Activated CD8-positive, alpha-beta memory T cell treated with anti-CD3 and anti-CD28 coated beads, Interleukin-2, amount 50 U/mL, for 48 hours (primary cell): ENCODE measurements at places on chromosomes 6 and 20.
A peak's percentile ranks its signal among the peaks of the same experiment; 100 is the strongest.

DNA sequence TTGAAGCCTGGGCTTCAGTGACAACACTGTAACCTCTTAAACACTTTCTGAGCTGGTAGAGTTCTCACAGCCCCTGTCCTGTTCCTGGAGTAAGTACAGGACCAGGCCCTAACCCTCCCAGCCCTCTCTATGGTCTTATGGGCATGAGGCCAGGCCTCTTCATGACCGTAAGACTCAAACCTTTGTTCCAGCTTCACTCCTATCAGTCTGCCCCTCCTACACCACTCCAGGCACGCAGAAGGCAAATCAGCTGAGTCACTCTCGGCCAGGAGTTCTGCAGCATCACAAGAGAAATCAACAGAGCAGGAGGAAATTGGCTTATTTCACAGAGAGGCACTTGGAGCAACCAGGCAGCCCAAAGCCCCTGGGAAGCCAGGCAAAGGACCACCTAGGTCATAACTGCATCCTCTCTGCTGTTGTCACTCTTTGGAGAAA is 25.3 kb upstream of the CHD6 start:
- DNase-seq, result no peak

DNA sequence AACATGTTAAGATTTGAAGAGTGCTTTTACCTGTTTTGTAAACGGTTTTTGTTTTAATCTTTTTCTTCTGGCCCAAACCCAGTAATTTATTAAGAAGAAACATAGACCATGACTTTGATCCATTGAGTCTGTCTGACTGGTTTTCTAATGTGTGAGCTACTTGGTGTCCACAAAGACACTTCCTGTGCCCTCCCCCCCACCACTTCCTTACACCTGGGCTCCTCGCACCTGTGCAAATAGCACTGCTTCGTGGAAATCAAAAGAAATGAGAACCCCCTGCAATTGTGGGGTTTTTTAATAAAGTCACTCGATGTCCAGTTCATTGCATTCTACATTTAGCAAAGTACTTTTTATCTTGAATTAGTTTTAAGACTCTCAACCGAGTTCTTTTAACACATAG is 65.5 kb downstream of the SMOC2 start:
- DNase-seq, result no peak

DNA sequence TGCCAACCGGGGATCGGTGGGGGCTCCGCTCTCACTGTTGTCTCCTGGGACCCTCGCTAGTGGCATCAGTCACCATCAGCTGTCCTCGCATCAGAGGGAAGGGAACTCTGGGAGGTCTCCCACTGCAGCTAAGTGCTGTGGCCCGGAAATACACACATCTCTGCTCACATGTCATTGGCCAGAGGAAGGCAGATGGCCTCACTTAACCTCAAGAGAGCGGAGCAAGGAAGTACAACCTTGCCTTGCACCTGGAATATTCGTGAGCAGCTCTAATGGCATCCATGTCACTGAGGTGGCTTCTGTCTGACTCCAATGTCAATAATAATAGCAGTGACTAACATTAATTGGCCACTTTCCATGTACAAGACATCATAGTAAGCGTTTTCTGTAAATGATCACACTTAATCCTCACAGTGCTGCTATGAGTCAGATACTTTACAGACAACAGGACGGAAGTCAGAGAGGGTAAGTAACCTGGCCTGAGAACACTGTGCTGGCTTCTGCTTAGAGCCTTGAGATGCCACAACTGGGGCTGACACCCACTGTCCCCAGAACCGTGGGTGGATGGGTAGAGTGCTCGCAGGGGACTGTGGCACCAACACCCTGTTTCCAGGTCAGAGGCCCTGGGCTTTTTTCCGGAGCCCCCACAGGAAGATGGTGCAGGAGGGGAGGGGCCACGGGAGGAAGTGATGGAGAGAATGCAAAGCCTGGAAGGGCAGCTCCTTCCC is 6.0 kb downstream of the LHFPL5 start:
- no peak for DNase-seq

GRCh38 chr6:167643716-167644115 is 183.0 kb upstream of the AFDN start:
- no peak for DNase-seq

GRCh38 chr6:121305957-121306607 is 28.2 kb downstream of the TBC1D32 start:
- DNase-seq, result no peak

GRCh38 chr6:85429346-85429745 is 20.5 kb upstream of the NT5E start:
- DNase-seq, result no peak

- peak; percentile 70 for DNase-seq
Measured at GRCh38 chr6:90222724-90223198, 73.9 kb downstream of the BACH2 start.

DNA sequence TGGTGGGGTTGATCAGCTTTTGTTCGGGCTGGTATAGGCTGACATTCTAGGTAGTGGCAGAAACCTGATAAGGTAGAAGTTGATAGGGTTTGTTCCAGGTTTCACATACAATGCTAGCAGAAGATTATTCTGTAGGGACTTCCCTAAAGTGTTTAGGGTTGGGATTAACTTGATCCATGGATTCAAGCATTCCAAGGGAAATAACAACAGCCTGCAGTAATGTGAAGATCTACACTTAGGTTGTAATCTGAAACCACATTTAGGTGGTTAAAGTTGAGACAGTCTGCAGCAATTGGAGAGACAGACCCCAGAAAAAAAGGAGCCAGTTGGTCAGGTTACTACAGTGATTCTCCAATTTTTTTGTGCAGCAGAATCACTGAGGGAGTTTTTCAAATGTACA is 56.1 kb downstream of the GJA1 start:
- no peak for DNase-seq

DNA sequence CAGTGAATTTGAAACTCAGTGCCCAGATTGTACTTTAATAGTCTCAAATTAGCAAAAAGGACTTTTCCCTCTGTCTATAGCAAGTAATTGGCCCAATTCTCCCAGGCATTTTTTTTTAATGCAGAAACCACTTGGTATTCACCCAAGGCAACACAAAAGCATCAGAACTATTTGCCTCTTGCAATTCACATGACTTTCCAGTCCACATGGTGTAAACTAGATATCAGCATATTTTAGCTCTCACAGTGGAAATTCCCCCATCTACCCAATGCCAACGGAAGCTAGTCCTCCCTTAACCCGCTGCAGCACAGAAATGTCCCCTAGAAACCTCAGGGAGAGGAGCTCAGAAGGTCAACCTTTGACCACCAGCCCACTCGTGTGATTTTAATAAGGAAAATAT is 103.4 kb upstream of the CDYL start:
- no peak for DNase-seq

DNA sequence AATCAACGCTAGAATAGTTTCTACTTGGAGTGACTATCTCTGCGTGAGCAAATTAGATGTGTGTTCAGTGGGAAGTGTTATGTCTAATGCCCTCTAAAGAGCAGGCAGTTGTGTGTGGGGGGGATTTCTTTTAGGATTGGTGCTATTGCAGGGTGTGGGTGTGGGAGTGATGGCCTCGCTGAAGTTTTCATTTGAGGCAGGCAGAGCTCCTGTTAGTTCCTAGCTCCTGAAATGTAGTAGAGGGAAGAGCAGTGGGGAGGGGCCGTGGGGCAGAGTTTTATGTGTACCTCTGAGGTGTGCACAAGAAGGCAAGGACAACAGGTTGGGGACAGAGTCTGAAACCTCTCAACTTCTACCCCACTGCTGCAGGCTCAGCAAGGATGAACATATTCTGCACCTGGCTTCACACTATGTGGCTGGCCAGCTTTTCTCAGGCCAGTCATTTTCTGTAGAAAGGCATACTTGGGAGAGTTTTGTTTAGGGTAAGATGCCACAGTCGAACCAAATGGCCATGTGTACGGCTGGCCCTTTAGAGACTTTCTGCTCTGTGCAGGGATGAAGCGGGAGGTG is 229.2 kb upstream of the SUPT3H start:
- no peak for DNase-seq

GRCh38 chr6:110526726-110527125 is 50.3 kb upstream of the SLC22A16 start:
- no peak for DNase-seq

- DNase-seq, result no peak
Measured at GRCh38 chr6:43505718-43506117, 4.4 kb downstream of the LRRC73 start.
